ENCODE measurements at places on chromosomes 11 and 22.
A peak's percentile ranks its signal among the peaks of the same experiment; 100 is the strongest.

DNA sequence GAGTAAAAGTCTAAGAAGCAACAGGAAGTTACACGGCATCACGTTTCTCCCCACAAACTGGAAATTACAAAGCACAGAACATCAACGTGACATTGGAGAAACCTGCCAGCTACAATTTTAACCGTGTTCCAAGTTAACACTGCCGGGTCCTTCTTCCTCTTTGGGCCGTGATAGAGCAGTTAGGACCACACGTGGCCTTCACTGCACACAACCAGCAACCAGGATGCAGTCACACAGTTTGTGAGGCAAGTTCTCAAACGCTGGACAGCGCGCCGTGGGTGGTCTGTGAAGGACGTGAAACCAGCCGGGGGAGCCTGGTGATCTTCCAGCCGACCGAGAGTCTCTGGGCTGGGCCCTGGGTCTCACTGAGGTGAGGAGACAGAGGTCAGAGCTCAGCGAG is 14.6 kb downstream of the C11orf21 start:
- peak; percentile 84 for DNase-seq

GRCh38 chr11:115303929-115304531 is 200.2 kb downstream of the CADM1 start:
- no peak for DNase-seq

DNA sequence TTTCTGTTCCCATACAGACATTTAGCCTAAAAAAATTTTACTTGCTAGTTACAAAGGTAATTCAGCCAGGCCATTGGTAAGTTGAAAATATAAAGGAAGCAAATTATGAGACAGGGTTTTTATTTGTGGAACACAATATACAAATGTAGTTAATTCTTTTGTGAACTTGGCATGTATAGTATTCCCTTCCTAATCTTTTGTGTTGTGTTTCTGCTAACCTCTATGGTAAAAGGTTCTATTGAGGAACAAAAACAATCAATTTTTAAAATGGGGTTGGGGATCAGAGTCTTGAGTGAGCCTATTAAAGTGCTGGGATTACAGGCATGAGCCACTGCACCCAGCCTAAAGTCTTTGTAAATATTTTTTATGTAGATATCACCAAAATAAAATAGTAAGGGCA is 14.1 kb downstream of the SWAP70 start:
- no peak for DNase-seq

DNA sequence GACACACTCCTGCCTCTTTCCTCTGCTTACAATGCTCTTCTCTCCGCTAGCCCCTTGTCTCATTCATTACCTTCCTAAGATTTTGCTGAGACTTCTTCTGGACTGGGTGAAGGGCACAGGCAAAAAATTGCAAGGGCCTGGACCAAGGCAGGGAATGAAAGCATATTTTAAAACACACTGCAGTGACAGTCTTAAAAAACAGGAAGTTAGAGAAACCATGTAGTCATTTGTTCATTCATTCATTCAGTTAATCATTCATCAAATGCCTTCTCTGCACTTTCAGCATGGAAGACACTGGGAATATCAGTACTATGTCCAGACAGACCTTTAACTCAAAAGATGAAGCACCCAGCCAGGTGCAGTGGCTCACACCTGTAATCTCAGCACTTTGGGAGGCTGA is 44.9 kb upstream of the SWAP70 start:
- DNase-seq, result no peak

DNA sequence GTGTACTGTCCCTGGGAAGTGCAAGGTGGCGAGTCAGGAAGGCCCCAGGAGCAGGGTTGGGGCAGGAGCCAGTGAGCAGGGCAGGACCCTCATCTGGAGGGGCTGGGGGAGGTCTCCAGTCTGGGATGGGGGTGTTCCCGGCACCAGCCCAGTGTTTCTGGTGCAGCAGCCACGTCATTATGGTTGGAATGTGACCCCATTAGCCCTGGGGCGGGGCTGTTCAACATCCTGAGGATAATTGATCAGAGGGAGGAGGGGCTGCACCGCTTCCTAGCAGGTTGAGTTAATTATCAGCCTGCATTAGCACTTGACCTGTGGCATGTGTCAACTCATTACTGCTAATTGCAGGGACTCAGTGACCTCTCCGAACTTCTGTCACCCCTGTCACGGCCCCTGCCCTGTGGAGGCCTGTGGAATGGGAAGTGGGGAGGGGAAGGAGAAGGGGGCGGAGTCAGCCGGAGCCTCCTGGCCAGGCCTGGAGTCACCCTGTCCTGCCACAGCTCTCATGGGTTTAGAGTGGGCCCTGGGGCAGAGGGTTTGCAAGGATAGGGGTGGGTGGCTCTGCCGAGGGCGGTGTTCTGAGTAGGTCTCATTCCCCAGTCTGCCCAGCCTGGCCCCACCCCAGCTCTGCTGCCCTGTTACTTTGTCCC is 52.8 kb upstream of the CCDC188 start:
- no peak for DNase-seq

DNA sequence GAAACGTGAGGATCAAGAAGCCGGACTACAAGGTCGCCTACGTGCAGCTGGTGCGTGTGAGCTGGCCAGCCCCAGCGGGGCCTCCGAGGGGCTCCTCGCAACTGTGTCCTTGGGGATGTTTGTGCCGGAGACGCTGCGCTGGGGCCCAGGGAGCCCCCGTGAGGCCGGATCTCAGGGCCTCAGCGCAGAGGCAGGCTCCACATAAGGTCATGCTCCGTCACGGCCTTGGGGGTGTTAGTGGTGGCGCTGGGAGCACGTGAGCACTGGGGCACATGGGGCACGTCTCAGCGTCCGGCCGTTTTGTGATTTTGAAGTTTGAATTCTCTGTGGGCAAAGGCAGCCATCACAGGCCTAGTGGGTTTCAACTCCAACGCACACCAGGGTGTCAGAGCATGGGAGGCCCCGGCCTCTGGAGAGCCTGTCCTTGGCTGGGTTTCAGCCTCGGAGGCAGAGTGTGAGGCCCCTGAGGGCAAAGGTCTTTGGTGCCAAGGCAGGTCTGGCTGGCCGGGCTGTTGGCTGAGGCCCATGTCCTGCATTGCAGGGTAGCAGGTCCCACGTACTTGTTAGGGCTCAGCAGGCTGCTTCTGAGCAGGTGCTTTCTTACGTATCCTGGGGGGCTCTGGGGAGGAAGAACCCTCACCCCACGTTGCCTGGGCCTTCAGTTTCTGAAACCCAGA is 5.8 kb downstream of the MRPL23 start:
- DNase-seq, result no peak

GRCh38 chr11:79340535-79340934 is 100.3 kb downstream of the TENM4 start:
- no peak for DNase-seq

DNA sequence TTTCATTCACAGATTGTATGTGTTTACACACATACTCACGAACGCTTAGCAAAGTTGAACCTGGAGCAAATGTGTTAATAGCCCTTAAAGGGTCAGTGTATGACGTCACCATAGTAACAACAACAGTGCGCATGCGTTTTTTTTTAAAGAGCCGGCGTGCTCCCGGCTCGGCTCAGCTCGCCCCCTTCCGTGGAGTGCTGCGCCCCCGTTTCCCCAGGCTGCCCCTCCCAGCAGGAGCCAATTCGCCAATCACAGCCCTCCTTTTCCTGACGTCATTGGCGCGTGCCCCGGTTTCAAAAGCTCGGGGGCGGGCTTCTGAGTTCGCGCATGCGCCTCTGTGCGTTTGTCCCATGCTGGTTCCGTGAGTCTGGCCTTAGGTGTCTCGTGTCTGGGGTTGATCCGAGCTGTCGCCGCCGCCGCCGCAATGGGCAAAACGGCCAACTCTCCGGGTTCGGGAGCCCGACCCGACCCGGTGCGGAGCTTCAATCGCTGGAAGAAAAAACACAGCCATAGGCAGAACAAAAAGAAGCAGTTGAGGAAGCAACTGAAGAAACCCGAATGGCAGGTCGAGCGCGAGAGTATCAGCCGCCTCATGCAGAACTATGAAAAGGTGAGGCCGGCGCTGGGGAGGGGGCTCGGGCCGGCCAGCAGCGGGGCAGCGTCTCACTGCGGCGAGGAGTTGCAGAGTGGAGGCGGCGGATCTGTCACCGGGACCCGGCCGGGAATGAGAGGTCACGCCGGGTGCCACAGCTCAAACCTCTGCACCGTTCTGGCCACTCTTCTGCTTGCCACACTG is at the start of gene DDX10:
Gene DDX10 (plus strand): TSS at position 340 of the 796 bp plus-strand sequence. CDS start 85 bp downstream, at position 425.
- DNase-seq, result peak; percentile 90

- DNase-seq, result no peak
Observed at GRCh38 chr22:31526270-31526669, 29.9 kb downstream of the SFI1 start.

DNA sequence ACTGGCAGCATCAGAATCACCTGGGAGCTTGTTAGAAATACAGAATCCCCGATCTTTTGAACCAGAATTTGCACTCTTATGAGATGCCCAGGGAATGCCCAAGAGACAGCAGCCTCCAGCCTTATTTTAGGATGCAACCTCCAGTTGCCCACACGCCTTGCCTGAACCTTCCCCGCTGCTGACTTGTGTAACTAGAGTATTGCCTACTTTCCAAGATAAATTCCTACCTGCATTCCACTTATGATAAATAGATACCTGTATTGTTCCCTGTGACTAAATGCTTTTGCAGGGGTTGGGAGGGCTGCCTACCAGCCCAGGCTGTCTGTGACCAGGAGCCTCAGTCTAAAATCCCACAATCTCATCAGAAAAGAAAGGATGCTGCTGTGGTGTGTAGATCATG is 44.3 kb upstream of the HMGXB4 start:
- DNase-seq, result no peak

GRCh38 chr11:36193721-36194120 is 95.5 kb downstream of the COMMD9 start:
- peak; percentile 39 for DNase-seq

Data from SJSA1 (cell line).